ENCODE measurements at places on chromosomes 13 and 19.

DNA sequence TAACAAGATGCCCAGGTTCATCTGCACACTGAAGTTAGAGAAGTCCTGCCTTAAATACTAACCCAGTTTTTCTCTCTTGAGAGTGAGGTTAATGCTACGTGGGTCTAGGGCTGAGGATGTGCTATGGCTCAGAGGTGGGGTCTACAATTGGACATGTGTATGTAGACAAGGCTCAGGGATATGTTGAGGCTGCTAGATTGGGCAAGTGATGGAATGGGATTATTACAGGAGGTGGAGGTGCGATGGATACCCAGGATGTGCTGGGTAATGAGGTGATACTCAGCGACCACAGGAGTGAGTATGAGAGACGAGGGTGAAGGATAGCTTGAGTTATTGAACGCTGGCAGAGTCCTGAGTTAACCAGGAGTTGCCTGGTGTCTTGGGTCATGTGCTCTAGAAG is 38.1 kb downstream of the PPP2R1A start:
- no peak for DNase-seq

DNA sequence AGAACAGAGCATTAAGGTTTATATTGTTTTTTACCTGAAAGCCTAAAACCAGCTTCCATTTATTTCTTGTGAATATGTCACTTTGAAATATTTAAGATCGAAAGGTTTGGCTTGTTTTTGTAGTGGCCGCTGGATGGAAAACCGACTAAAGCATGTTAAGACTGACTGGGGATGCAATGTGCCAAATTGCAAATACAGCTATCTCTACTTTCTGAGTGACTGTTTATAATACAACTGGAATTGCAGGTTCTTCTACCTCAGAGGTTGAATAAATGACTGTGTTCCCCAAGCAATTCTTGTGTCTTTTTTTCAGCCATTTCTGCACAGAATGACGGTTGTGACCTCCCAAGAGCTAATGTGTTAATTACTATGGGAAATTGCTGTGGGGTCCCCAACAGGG is 50.0 kb upstream of the TMTC4 start:
- DNase-seq, result no peak

GRCh38 chr13:102773441-102774213 is at the start of gene TEX30:
TSS of gene TEX30 (minus strand) at chr13:102773786. CDS start at chr13:102770026, 3,760 bp downstream.
- peak; percentile 88 for DNase-seq

DNA sequence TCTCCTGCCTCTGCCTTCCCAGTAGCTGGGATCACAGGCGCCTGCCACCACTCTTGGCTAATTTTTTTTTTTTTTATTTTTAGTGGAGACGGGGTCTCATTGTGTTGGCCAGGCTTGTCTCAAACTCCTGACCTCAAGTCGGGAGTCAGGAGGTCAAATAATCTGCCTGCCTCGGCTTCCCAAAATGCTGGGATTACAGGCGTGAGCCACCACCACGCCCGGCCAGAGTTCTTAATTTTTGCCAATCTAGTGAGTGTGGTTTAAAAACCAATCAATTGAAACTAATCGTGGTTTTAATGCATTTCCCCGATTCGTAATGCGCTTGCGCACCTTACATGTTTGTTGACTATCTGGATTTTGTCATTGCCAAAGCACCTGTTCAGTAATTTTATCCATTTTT is 37.0 kb downstream of the SKA3 start:
- no peak for DNase-seq

- DNase-seq, result peak; percentile 83
Measured at GRCh38 chr13:106865716-106866440, 297.9 kb upstream of the ARGLU1 start.

DNA sequence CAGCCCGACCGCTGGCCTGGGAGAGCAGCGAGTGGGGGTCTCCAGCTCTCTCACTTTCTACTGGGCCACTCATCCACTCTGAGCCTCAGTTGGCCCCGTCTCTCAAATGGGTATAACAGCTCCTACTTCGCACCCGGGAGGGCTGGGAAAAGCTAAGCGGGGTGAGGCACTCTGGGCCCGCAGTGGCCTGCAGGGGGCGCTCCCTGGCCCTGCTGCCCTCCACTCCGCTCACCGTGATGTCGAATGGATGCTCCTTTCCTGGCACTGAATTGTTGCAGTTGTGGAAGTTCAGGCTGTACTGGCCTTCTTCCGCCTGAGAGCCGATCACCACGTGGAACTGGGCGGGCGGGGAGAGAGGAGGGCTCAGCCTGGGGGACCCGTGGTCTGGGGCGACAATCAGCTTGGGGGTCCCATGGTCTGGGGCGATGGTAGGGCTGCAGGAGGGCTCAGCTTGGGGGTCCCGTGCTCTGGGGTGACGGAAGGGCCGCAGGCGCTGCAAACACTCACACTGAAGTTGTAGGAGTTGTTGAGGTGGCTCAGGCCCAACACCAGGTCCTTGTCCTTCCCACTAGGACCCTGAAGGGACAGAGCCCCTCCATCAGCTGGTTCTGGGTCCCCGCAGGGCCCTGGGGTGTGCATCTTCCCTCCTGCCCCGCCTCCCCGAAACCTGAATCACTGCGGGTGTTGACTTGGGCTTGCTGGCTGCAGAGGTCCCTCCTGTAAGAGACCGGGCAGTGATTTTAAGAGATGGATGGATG is 3.9 kb downstream of the GPR108 start:
- no peak for DNase-seq

DNA sequence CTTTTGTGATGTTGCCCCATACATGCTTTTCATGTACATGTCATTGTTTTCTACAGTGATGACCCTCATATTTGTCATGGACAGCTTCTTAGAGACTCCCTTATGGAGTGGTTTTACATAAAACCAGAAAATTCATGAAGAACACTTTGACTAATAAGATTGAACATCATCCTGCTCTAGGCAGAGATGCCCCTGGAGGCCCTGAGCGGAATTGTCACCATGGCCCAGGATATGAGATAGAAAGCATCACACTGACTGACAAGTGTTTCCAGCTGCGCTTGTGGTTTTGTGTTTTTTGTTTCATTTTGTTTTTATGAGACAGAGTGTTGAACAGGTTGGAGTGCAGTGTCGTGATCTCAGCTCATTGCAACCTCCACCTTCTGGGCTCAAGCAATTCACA is 22.2 kb downstream of the ZNF701 start:
- DNase-seq, result no peak

GRCh38 chr13:99414048-99414995 is 87.0 kb upstream of the TM9SF2 start:
- no peak for DNase-seq

- no peak for DNase-seq
Measured at GRCh38 chr13:39321574-39321973, 281.4 kb downstream of the LHFPL6 start.

GRCh38 chr19:30557927-30558557 is 185.9 kb downstream of the ZNF536 start:
- no peak for DNase-seq

DNA sequence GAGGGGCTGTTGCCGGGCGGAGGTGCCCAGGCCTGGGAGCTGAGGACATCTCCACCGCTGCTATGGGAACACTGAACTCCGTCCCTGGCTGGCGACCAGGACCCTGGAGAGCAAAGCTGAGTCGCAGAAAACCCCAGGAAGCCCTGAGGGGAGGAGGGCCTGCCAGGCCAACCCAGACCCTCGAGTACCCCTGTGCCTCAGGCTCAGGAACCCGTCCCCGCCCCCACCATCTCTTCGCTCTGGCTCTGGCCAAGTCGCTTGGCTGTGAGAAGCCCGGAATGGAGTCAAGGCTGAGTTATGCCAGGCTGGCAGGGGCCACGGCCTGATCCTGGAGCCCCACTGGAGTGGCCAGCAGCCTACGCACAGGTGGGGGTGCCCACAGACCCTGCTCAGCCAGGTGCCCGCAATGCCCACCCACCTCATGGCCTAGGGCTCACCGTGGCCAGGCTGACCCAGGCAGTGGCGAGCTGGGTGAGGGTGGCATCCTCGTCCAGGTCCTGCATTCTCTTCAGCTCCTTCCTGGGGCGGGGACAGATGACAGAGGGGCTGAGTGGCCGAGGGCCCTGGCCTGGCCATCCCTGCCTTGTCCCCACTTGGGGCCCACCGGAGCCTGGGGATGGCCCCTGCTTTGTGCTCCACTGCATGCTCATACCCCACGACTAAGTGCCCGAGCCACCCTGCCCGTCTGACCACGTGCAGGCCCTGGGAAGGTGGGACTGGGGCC is 8.5 kb upstream of the CERS1 start:
- DNase-seq, result no peak

GRCh38 chr13:110294146-110294545 is 12.8 kb downstream of the COL4A1 start:
- DNase-seq, result no peak

- no peak for DNase-seq
Measured at GRCh38 chr13:50950849-50951248, 41.3 kb downstream of the RNASEH2B start.

GRCh38 chr19:15252398-15253018 is 20.3 kb upstream of the EPHX3 start:
- DNase-seq, result peak; percentile 47

- no peak for DNase-seq
Measured at GRCh38 chr13:78540058-78540457, 63.3 kb downstream of the POU4F1 start.

- DNase-seq, result peak; percentile 74
Measured at GRCh38 chr19:35742121-35742724, at the start of gene IGFLR1. TSS of gene IGFLR1 (minus strand) at chr19:35742452. CDS start at chr19:35741180, 1,272 bp downstream.

- no peak for DNase-seq
Measured at GRCh38 chr19:7932930-7933300, 7.0 kb upstream of the CTXN1 start.

- DNase-seq, result no peak
Measured at GRCh38 chr19:41098762-41099161, 10.5 kb downstream of the CYP2A13 start.

DNA sequence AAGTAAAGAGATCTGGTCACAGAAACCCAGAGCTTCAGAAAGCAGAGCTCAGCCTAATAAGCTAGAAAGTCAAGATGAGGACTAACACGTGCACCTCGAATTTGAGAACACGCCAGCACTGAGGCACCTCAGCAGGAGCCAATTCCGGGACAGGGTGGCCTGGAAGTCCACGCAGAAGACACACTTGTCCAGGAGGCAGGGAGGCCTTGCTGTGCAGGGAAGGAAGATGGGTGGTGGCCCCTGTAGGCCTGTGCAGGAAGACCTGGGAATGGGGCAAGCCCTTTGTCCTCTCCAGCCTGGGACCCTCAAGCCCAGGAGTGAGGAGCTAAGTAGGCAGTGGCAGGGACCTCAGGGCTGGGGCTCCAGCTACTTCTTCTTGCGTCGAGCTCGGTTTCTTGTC is 16.3 kb upstream of the VSTM2B start:
- DNase-seq, result no peak

DNA sequence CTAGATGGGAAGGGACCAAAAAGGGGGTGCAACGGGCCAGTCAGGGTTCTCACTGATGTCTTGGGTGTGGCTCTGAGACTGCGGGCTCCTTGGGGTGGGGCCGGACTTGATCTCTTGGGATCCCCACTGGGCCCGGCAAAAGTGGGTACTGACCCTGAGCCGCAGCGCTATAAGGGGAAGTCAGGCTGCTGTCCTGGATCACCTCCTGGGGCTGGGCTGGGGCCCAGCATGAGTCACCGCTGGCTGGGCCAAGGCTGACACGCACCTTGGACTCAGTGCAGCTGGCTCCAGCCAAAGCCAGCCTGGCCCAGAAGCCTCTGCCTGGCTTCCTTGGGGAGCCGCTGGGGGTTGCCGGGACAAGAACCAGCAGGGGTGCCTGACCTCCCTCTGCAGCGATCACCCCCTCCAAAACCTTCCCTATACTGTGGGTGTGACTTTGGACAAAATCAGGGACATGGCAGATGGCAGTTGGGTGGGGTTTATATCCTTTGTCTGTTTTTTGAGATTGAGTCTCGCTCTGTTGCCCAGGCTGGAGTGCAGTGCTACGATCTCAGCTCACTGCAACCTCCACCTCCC is 617 bp upstream of the IQCN start:
- DNase-seq, result peak; percentile 47

GRCh38 chr19:48183356-48183755 is 12.9 kb downstream of the ZSWIM9 start:
- no peak for DNase-seq

DNA sequence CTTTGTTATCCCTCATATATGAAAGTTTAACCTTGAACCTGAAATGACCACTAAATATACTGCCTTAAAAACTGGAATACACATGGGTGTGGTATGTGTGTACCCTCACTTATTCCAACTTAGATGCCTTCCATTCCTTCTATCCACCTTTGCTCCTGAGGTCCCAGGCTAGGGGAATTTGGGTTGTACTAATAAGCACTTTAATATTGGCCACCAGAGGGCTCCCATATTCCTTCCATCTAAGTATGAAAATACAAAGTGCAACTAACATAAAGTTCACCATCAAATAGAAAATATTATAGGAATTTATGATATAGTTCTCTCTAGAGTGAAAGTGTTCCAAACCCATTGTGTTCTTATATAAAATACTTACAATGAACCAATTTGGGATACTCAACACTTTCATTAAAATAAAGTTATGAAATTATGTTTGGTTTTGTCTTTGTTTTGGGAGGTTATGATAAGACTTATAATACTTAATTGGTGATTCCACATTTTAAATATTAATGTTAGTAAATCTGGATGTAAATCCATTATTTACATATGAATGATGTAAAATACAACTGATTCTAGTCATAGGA is 62.3 kb downstream of the ITGBL1 start:
- DNase-seq, result peak; percentile 86

GRCh38 chr19:4103080-4103433 is 20.9 kb downstream of the MAP2K2 start:
- no peak for DNase-seq

- no peak for DNase-seq
Measured at GRCh38 chr13:114119196-114119595, 13.2 kb downstream of the RASA3 start.

DNA sequence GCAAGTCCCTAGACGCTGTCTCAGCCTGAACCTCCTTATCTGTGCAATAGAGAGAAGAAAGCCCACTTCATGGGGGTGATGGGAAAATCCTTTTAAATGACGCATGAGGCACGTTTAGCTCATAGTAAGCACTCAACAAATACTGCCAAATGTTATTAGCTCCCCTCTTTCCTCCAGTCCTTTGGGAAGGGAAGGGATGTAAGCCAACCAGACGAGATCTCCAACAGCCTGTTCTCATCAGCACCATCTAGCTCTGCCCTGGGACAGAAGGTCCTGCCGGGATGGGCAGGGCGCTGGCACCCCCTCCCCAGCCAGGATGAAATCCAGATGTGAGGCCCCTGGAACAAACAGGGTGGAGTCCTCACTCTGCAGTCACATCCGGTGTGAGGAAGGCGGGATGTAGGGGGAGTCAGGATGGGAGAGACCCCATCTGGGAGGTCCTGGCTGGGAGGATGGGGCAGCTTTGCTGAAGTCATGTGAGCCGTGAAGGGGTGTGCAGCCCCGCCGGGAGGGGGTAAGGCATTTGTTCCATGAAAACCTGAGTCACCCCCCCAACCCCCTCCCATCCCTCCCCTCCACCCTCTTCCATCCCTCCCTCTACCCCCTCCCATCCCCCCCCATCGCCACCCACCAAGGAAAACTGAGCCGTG is 4.6 kb downstream of the S1PR2 start:
- no peak for DNase-seq

- peak; percentile 66 for DNase-seq
Measured at GRCh38 chr19:13817615-13818371, 22.6 kb downstream of the ZSWIM4 start.

- DNase-seq, result peak; percentile 28
Measured at GRCh38 chr19:2149980-2150793, 1.2 kb downstream of the AP3D1 start.

- no peak for DNase-seq
Measured at GRCh38 chr13:82674546-82674945, 1207.7 kb downstream of the SLITRK1 start.

GRCh38 chr13:40355126-40355724 is 311.2 kb downstream of the FOXO1 start:
- DNase-seq, result no peak

Data from hematopoietic multipotent progenitor cell treated with erythropoietin and hydrocortisone succinate and interleukin-3 and kit ligand, for 6 days (in vitro differentiated cells).